ENCODE measurements at places on chromosomes 6 and 20.

DNA sequence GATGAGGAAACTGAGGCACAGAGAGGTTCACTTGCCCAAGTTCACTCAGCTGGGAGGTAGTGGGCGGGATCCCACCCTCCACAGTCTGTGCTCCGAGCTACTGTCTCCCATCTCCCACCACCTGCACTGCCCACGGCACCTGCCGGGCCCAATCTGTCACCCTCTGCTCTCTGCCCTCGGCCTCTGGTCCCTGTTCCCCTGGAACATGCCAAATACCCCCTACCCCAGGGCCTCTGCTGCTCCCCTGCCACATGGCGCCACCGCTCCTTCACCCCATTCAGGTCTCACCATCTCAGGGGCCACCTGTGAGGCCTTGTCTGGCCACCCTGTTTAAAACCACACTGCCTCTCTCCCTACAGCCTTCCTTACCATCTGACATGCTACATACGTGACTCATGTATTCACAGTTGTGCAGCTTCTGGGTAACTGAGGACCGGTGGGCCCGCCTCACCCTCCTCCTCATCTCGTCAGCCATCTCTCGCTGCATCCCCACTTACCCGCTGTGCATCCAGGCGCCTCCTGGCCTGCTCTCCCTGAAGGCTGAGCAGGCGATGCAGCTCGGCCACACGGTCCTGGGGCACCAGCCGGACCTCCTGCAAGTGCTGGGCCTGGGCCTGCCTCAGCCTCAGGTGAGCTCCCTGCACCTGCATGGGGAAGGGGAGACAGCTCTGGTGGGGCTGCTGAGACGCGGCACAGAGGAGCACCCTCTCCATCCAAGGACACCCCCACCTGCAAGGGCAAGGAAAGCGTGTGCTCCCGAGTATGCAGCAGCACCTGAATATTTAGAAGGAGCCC is 50.6 kb downstream of the GINS1 start:
- no peak for DNase-seq

- no peak for DNase-seq
These were observed 65.2 kb downstream of the PPP1R14C start for GRCh38 chr6:150207931-150208570.

GRCh38 chr6:381742-382461 is 9.7 kb upstream of the IRF4 start:
- DNase-seq: no peak

DNA sequence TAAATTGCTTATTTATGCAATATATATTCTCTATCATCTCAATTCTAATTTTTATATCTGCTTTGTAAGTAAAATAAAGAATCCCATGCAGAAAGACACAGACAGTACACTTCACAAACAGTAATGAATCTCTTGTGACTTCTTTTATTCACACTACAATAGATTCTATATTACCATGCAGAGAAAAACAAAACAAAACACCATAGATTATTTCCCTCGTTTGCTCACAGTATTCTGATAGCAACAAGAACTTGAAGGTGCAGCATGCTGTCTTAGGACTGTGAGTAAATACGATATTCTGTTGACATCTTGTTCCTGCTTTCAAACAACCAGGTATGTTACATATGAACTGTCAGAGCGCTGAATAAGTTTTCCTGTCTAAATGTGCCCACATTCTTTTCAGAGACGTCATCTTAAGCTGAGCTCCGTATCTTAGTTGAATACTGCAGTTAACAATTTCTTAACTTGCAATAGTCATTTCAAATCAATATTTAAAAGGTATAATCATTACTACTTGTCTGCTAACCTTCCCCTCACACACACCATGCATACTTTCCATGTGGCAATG is 140.1 kb downstream of the BTBD9 start:
- no peak for DNase-seq

GRCh38 chr6:107390685-107391435 is 68.5 kb downstream of the PDSS2 start:
- no peak for DNase-seq

GRCh38 chr6:111552958-111553357 is 52.7 kb downstream of the TRAF3IP2 start:
- DNase-seq: no peak

DNA sequence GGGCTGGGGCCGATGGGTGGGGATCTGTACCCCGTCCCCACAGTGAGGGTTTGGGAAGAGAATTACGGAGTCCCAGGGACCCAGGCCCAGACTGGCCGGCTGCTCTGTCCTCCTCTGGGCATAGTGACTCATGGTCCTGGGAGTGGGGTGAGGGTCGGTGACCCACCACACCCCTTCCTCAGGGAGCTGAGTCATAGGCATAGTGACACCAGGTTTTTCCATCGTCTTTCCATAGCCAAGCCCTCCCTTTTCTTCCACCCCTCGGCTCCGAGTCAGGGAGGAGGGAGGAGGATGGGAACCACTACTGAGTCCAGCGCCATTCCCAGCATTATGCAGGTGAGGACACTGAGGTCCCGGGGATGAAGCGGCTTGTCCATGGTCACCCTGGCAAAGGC is 8.9 kb downstream of the CYP21A2 start:
- no peak for DNase-seq

DNA sequence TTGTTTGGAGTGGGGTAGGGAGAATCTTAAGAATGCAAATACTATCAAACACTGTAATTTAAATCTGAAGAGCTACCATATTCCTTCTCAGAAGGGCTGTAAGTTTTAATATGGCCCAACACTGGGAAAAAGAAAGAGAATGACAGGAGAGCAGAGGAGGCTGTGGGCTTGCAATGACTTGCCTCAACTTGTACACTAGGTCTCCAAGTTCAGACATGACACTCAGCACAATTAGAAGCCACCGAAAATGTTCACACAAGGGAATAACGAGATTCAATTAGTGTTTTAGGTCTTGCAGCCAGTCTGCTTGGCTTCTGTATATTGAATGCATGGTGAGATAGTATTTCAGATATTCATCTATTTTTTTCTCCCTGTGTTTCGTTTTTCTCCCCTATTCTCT is 89.4 kb downstream of the HS3ST5 start:
- no peak for DNase-seq

DNA sequence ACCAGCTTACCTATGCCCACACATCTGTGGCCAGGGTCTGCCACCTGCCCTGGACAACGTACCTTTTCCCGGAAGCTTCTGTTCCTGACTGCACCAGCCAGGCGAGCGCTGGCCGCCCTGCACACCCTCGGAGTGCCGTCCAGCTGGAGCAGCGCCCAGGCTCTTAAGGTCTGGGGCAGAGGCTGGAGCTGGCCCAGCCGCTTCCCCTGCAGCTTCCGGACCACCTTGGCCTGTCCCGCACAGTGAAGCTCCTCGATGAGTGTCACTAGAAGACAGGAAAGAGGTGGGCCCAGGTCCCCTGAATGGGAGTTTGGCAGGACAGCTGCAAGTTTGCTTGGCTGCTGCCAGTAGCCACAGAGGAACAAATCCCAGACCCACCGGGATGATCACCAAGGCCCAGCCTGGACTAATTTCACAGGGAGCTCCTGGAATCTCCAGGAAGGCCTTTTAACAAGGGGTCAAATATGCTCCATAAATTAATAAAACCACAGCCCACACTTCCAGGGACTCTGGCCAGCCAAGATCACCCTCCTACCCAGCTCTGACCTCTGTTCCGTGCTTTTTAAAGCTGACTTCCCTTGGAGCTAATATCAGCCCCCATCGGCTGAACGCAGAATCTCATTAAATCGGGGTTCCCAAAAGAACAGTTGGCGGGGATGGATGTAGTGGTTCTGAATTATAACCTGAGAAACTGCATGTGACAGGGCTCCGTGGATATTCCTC is 82.3 kb downstream of the PTPN1 start:
- DNase-seq: no peak

DNA sequence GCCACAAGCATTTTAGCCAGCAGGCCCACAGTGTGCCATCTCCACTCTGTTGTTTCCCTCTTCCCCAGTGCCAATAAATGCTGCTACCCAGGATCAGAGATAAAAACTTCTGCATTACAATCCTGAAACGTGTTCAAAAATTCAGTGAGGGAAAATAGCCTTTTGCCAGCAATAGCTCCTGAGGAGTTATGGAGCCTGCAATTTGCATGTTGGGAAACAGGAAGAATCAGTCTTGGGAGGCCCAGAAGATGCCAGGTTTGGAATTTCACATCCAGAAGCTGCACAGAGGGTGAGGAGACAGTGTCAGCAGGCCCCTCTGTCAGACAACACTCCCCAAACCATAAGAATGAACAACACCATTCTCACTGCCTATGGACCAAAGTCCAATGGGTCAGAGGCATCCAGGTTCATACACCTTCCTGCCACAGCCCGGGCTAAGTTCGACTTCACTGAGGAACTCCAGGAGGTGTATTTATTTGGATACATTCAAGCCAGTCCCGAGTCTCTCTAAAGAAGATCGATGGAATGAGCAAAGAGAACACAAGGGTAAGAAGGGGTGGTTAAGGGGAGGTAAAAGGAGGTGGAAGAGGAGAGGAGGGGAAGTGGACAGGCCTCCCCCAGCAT is 20.8 kb downstream of the RRBP1 start:
- no peak for DNase-seq

DNA sequence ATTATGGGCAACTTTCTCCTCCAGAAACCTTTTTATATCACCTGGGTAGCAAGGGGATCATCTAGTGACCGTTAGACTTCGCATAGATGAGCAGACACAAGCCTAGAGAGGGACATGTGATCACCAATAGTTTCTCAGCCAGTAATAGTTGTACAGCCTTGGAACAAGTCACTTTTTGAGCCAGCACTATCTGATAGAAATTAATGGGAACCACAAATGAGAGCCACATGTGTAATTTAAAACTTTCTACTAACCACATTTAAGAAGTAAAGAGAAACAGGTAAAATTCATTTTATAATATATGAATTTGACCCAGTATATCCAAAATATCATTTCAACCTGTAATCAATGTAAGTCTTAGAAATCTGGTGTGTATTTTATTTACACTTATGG is 592 bp upstream of the CTNNBL1 start:
- no peak for DNase-seq

- no peak for DNase-seq
These were observed 23.7 kb downstream of the SPATA2 start for GRCh38 chr20:49891476-49892110.

DNA sequence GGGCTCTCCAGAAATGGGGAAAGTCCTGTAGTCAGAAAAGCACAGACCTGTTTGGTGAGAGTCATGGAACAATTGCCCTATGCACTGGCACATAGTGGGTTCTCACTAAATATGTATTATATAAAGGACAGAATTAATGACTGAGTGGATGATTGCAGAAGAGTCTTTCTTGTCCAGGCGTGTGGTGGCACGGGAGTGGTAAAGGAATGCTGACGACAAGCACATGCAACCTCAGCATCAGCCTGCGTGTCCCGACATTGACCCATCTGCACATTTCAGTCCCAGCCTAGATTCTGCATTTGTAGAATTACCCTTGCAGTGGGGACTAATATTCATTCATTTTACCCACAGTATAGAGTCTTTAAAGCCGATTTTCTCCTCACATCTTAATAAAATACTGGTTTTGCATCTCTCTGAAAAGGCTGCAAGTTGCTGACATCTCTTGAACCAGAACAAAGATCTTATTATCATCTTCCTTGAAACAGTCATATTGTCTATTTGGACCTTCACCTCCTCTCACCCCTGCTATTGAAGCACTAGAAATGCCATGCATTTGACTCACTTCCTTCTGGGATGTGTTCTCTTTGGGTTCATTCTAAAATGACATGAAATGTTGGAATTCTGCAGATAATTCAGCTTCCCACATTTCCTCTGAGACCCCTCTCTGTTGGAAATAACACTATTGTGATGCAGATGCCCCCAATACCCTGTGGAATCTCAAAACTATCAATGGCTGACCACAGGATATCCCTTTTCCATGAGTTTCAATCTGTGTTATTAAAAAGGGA is 883.6 kb upstream of the FLRT3 start:
- no peak for DNase-seq

DNA sequence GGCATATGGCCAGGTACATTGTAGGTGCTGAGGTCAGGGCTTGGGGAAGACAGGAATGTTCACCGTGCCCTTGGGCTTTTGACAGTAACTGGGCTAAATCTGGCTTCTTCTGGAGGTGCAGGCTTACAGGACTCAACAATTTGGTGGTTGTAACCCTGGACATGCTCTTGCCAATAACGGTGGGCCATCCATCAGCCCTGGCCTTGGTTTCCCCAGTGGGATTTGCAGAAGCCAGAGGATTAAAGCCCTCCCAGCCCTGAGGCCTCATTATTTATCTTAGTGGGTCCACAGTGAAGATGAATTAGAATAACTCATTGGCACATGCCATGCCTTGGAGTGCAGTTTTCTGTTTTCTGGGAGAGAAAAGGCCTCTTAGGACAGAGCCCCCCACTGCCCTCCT is 44.0 kb downstream of the TOX2 start:
- no peak for DNase-seq

DNA sequence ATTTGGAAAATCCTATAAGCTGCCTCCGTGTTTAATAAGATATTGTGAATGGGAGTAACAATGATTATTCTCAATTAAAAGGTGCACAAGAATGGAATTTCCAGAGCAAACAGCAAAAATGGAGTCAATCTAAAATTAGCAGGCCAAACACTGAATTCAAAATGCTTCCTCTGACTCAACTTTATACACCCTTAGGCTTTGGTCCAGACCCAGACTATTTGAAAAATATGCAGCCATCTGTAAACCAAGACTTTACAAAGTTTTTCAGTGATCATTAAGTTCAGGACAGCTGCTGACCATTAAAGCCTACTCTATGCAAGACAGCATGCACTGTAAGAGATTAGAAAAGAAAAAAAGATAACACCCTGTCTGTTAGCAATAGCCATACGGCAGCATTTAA is 39.4 kb upstream of the CCN6 start:
- no peak for DNase-seq

DNA sequence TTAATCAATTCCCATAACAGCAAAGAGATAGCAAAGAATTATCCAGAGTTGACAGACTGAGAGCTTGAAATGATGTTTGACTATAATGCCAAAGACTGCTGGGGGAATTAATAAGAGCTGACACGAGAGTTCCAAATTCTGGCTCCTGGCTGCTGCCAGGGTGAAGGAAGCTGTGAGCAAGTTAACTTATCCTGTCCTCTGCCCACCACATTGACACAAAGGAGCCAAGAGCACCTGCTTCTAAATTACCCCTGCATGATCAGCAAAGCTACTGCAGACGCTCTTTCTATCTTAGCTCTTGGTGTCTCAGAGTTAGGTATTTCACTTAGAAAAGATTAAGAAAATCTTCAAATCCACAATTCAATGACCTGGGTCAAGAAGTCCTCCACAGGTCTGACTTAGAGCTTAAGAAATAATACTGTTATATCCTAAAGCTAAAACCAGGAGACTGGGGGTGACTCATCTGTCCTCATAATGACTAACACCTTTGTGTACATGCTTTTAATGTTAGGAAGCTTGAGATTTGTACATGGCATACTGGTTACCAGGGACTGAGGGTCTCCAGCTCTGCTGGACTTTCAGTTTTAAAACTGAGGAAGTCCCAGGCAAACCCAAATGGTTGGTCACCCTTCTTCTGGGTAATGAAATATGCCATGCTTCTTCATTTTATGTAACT is 13.2 kb upstream of the FRK start:
- DNase-seq: no peak

DNA sequence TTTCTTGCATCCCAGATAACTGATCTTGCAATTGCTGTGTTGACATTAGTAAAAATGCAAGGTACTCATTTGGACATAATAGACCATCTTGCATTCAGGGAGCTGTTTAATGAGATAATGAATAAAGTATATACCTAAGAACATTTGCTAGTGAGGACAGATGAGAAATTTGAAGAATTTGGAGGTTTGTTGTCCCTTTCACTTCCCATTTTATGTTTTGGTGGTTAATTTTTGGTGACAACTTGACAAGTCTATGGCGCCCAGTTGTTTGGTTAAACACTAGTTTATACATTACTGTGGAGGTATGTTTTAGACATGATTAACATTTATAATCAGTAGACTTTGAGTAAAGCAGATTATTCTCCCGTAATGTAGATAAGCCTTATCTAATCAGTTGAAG is 300.2 kb upstream of the SYNCRIP start:
- DNase-seq: no peak

Data from CD4-positive, alpha-beta T cell treated with Interleukin-17A for 1 hour (primary cell).